Activated CD8-positive, alpha-beta memory T cell treated with anti-CD3 and anti-CD28 coated beads for 4 hours (primary cell): ENCODE measurements at places on chromosomes 1 and 21.

DNA sequence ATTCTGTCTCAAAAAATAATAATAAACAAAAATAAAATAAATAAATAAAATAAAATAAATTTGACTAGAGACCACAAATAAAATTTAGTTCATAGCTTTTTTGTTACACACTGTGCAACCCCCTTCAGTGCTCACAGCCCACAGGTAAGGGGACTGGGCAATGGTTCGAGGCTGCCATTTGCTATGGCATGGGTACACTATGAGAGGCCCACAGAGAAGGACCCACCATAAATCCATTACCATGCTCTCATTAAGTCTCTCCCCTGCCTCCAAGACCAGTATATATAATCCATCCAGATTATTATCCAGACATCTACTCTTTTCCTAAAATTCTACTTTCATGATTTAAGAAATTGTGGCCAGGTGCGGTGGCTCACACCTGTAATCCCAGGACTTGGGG, 8.7 kb upstream of the RIT1 start:
- DNase-seq = no peak

GRCh38 chr1:64969305-64970046, 3.1 kb upstream of the JAK1 start:
- no peak for DNase-seq

- no peak for DNase-seq
Observed at GRCh38 chr1:34066166-34066565, 98.9 kb downstream of the CSMD2 start.

- no peak for DNase-seq
Observed at GRCh38 chr21:29826386-29826785, 113.4 kb downstream of the GRIK1 start.

GRCh38 chr1:165281207-165281901, 75.2 kb downstream of the LMX1A start:
- DNase-seq = no peak

DNA sequence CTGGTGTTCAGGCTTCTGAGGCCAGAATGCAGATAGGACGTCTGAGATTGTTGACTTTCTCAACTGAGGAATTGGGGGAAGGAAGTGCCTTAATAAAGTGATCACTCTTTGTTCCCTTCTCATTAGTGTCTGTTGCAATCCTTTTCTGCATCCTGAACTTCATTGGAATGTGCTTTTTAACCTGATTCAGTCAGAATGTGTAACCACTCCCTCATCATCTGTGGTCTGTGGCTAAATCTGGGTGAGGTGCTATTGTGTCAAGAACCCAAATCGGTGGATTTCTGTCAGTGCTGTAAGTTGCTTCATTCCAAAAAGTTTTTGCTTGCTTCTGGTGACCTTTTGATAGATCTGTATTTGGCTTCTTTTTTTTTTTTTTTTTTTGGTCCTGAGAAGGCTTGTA, 38.2 kb downstream of the ARID1A start:
- no peak for DNase-seq

DNA sequence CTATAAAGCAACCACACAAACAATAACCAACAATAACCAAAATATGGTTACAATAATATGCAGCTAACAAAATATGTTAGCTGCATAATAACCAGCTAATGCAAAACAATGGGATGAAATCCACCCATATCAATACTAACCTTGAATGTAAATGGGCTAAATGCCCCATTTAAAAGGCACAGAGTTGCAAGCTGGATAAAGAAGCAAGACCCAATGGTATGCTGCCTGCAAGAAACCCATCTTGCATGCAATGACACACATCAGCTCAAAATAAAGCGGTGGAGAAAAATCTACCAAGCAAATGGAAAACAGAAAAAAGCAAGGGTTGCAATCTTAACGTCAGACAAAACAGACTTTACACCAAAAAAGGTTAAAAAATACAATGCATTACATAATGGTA, 316.5 kb upstream of the NR5A2 start:
- DNase-seq = no peak

DNA sequence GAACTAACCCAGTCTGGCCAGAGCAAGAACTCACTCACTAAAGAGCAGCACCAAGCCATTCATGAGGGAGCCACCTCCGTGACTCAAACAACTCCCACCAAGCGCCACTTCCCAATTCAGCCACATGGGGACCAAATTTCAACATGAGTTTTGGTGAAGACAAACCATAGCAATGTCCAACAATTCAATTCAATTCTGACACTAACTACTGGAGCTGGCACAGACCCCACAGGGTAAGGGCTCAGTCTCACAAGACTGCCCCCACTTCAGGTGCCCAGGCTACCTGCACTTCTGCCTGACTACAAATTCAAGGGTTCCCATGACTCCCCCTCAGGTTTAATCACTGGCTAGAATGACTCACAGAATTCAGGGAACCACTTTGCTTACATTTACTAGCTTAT, 48.8 kb upstream of the RAP1A start:
- DNase-seq = no peak

DNA sequence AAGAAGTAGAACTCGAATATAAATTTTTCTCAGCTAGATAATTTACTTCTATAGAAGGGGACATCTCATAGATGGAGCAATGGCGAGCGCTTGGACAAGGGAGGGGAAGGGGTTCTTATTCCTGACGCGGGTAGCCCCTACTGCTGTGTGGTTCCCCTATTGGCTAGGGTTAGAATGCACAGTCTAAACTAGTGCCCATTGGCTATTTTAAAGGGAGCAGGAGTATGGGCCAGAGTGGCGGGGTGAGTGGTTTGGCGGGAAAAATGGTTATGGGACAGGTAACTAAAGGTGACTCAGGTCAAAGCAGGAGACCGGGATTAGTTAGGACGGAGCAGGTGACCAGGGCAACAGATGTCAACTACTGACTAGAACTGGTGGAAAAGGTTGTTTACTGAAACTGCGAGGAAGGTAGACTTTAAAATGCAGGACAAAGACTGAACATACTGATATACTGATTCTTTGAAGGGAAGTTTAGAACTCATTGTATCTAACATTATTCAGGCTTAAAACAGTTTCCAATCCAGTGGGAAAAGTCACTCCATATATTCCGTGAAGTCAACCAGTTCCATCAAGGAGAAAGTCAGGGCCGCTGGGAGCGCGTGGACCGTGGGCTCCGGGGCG, 940 bp upstream of the ATAD3A start:
- DNase-seq = no peak

GRCh38 chr1:28190996-28191645, 14.6 kb upstream of the PTAFR start:
- no peak for DNase-seq

DNA sequence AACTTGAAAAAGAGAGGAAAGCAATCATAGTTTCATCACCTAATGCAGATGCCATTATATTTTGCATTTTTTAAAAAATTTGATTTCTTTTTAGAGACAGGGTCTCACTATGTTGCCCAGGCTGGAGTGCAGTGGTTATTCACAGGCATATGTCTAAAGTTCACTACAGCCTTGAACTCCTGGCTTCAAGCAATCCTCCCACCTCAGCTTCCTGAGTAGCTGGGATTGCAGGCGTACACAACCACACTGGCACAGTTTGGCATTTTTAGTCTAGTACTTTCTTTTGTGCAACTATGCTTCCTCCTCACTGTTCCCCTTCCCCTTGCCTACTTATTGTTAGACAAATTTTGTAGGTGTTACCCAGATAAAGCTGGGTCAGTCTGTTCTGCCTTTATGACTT, 18.0 kb downstream of the RHOU start:
- no peak for DNase-seq

DNA sequence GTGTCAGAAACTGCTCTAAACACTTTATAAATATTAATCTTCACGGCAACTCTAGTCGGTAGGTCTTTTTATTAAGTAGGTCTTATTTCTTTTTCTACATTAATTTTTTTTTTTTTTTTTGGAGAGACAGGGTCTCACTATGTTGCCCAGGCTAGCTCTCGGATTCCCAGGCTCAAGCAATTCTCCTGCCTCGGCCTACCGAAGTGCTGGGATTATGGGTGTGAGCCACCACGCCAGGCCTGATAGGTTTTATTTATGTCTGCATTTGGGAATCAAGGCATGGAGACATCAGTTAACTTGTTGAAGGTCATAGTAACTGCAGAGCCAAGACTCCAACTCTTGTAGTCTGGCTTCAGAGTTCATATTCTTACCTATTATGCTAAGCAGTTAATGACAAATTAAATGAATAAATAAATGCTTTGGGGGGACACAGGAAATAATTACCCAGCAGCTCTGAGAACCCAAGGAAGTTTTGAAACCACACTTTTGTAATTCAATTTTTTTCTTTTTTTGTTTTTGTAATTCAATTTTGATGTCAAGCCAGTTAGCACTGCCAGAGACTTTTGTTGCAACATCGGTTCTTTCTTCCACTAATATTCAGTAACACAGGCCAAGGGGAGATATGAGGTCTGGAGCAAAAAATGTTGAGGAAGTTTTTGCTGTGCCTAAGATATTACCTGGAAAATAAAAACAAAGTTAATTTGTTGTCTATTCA, 9.4 kb upstream of the UAP1 start:
- DNase-seq = no peak

DNA sequence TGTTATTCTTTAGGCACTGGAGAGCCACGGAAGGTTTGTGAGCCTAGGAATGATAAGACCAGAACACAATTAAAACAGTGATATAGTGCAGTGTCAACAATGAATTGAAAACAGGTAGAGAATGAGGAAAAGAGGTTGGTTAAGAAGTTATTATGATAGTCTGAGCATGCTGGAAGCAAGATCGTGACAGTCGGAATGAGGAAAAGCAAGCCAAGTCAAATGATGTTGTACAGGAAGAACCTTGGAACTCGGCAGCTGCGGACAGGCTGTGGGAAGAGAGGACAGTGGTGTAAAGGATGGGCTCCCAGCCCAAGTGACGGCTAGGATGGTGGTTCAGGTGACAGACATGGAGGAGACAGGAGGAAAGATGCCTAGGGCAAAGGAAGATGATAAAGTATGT, 25.6 kb downstream of the MTARC1 start:
- no peak for DNase-seq

GRCh38 chr1:156308078-156308477, 9.0 kb upstream of the VHLL start:
- DNase-seq = no peak

GRCh38 chr1:225461533-225462428, 33.9 kb upstream of the LBR start:
- DNase-seq = no peak

DNA sequence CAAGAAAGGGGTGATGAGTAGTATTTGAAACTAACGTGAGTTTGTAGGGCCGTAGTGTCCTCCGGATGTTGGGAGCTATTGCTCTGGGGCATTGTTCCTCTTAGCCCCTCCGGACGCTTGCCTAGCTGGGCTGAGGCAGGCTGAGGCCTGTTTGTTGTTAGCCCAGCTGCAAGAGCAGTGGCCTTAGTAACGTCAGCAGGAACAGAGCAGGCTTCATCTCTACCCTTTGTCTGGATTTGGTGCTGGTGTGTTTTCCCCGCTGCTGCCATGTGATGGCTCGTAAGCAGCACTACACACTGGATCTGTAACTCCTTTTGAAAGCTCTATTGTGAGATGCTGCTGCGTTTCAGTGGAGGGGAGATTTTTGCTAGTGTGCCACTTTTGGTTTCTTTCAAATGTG, 57.6 kb downstream of the DNM3 start:
- DNase-seq = no peak

DNA sequence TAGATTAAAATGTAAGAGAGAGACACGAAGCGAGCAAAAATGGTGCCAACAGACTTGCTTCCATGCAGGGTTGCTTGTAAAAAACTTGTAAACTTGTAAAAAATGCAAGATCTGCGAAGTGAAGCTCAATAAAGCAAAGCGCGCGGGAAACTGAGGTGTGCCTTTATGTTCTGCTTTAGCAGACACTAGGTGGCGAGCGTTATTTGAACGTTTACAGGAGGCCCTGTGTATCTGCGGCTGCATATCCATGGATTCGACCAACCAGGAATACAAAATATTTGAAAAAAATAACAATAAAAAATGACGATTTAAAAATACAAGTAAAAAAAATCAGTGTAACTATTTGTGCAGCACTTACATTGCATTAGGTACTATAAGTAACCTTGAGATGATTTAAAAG, 1.5 kb downstream of the UBE2G2 start:
- DNase-seq = no peak

DNA sequence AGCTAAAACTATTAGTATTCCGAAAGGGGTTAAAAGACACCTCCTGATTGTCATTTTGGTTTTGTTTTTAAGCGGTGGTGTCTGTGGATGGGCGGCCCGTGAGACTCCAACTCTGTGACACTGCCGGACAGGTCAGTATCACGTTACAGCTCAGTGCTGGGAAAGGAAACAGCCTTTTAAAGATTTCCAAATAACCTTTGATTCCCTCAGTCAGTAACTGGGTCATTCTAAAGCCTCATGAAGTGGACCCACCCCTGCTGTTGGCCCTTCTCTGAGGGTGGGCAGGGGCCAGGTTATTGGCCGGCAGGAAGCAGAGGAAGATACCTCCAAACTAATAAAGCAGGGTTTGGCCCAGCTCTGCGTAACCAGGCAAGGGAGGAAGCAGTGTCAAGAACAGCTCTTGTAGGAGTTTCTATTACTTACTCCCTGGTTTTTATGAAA, 2.3 kb downstream of the RHOU start:
- DNase-seq = no peak

GRCh38 chr1:39761557-39762260, 9.4 kb downstream of the OXCT2 start:
- DNase-seq = no peak

- no peak for DNase-seq
Observed at GRCh38 chr1:197915260-197915861, 1.8 kb upstream of the LHX9 start.

DNA sequence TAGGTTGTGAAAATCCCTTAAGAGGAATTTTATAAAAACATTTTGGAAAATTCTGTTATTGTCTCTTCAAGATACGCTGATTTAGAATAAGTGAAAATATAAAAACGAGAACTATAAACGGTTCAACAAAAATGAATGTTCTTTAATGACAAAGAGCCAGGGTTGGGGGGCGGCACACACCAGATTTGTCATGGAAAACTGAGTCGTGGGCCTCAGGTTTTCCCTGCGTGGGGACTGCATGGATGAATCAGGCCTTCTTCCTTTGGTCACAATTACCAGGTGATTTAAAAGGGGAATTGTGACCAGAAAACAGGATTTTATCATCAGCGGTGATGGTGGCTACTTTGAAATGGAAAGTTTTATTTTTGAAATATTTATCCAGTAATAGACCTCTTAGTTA, 8.6 kb downstream of the LHX4 start:
- DNase-seq = no peak

- no peak for DNase-seq
Observed at GRCh38 chr1:188372821-188373220, 1544.1 kb downstream of the PLA2G4A start.

- DNase-seq = no peak
Observed at GRCh38 chr1:210707300-210708240, 378.9 kb downstream of the HHAT start.

- no peak for DNase-seq
Observed at GRCh38 chr21:26377111-26377694, 195.9 kb downstream of the CYYR1 start.

DNA sequence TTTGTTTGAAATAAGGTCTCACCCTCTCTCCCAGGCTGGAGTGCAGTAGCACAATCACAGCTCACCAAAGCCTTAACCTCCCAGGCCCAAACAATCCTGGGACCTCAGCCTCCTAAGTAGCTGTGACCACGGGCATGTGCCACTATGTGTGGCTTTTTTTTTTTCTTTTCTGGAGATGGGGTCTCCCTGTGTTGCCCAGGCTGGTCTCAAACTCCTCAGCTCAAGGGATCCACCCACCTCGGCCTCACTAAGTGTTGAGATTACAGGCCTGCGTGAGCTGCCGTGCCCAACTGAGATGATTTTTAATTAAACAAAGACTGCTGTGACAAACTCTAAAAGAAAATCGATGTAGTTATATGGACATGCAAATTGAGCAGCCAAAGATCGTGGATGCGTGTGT, 768.4 kb upstream of the ADGRL2 start:
- DNase-seq = no peak
